ENCODE measurements at places on chromosomes 16 and 17.

- no peak for DNase-seq
Measured at GRCh38 chr17:39484178-39484577, 22.9 kb downstream of the CDK12 start.

- DNase-seq = no peak
Measured at GRCh38 chr16:55264949-55265348, 59.1 kb upstream of the IRX6 start.

GRCh38 chr16:88430524-88431446 is 22.3 kb upstream of the ZFPM1 start:
- DNase-seq = peak; percentile 65

DNA sequence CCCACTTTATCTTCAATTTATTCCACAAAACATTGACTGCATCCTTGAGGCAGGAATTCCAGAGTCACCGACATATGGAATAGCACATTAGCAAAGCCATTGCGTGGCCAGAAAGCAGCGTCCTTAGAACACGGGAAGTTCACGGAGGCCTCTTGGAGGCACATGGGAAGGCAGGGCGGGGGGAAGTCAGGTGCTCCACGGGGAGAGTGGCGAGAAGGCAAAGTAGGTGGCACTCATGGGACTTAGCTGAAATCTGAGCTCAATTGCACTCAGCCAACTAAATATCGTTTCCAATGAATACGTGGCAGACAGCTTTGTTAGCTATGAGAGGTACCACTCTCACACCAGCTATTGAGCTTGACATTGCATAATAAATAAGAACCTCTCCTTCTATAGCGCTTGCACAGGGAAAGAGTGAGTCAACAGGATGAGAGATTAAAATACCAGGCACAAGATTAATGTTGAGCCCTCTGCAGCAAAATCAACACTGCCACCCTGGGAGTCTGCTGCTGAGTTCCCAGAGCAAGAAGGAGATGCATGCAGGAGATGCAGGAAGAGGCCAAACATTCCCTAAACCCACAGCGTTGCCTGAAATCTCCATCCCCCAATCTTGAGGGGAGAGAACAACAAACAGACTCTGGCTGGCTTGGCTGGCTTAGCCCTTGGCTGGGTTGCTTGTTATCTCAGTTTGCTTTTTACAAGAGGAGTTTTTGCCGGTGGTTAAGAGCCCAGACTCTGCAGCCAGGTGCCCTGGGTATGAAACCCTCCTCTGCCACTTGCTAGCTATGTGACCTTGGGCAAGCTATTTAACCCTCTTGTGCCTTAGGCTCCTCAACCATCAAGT is 28.8 kb downstream of the ABCC12 start:
- DNase-seq = no peak

DNA sequence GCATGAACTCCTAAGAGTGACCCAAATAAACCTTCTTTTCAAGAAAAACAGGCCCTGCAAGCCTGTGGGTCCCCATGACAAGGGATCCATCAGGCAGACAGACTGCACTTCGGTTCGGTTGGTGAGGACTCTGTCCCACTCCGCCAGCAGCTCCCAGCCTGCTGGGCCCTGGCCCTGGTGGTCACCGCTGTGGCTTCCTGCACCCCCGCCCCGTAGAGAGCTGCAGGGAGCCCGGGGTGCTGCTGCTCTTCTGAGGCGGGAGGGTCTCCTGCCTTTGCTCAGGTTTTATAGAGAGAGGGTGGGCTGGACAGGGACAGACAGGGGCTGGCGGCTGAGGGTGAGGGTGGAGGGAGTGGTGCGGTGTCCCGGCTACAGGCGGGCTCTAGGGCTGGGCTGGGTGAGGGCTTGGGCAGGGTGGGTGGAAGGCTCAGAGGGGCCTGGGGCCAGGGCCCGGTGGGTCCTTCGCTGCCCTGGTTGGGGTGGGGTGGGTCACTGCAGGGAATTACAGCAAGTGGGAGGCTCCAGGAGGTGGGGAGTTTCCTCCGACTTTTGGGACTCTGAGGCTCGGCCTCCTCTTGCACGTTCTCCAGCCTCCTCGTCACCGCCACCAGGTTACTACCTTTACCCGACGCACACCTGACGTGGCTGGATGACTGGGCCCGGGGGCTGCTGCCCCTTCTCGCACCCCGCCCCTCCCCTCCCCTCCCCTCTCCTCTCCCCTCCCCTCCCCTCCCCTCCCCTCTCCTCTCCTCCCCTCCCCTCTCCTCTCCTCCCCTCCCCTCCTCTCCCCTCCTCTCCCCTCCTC is 90.2 kb upstream of the CBX4 start:
- DNase-seq = no peak

DNA sequence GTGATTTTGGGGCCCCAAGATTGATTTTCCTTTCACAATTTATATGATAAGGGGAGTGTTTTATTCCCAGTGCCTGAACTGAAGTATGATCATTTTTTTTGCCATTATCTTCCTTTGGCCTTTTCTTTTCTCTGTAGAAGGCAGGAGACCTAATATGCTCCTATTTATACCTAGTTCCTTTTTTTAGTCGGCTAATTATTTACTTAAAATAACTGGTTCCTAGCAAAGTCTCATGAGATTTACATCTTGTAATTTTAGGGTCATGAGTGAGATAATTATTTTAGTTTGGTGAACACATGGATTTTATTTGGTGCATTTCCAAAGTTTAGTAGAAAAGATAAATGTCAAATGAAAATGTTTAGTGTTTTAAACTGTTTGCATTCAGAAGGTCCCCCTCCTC is 24.8 kb downstream of the SEC14L1 start:
- no peak for DNase-seq

GRCh38 chr16:58502217-58502921 is 2.4 kb downstream of the NDRG4 start:
- DNase-seq = no peak

DNA sequence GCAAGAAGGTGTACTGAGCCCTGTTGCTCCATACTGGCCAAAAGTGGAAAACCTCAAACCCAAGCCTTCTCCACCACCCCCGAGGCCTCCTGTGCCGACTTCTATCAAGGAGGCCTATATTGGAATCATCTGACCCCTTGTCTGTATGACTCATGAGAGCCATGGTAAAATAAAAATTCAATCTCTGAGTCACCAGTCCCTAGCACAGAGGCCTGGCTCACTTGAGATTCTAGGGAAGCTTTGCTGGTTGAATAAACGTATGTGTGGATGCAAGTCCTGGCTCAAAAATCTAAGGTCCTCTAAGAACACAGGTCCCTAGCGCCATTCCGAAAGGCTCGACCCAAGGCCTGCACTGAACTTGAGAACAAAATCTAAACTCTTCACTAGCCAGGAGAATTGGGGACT is 15.0 kb downstream of the NSMCE1 start:
- no peak for DNase-seq

DNA sequence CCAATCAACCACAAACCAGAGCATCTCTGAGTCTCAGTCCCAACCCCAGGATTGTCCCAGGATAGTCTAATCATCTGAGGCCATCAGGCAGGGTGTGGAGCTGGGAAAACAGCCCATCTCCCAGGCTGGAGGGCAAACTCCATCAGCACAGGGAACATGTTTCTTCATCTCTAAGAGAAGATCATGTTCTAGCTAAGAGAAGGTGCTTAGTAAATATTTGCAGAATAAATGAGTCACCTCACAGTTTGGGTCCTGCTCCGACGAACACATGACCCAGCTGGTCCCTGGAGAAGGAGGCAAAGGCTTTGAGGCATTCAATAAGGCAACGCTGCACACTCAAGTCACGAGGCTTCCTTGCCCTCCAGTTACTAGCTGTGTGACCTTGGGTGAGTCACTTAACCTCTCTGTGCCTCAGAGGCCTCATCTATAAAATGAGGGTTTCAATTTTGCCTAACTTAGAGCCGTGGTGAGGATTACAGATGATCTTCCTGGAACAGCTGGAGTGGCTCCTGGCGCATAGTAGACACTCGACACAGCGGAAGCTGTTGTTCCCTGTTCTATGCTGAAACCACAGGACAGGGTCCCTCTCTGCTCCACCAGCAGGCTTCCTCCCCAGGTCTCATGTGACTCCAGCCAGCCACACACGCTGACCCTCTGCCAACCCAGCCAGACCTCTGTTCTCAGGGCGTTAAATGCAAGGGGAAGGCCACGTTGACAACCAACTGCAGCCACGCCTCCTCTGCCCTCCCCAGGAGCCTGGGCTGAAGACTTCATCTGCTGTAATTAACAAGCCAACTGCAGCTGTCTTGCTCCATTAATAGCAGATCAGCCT is 10.3 kb upstream of the RPL38 start:
- DNase-seq = no peak

DNA sequence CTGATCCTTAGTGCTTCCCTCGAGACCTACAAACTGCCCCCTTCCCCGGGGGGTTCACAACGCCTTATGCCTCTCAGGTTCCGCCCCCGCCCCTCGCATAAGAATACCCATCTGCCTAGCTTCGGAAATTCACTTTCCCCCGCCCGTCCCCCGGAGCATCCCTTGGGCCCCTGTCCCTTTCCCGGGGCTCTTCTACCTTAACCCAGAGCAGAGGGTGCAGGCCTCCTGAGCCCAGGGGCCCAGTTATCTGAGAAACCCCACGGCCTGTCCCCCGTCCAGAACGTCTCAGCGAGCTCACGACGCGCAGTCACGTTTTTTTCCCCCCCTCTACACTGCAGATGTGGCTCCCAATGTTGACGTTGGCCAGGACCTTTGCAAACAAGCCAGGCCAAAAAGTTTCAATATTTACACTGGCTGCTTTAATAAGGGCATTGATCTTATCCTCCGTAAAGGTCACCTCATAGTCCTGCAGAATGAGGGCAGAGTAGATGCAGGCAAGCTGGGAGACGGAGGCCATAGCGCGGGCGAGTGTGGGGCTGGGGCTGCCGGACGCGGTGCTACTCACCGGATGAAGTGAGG is 1.4 kb upstream of the NBR1 start:
- no peak for DNase-seq

GRCh38 chr17:77312786-77313599 is 172.2 kb downstream of the SEC14L1 start:
- DNase-seq = no peak

GRCh38 chr16:69179328-69180010 is 7.5 kb upstream of the SNTB2 start:
- DNase-seq = no peak

DNA sequence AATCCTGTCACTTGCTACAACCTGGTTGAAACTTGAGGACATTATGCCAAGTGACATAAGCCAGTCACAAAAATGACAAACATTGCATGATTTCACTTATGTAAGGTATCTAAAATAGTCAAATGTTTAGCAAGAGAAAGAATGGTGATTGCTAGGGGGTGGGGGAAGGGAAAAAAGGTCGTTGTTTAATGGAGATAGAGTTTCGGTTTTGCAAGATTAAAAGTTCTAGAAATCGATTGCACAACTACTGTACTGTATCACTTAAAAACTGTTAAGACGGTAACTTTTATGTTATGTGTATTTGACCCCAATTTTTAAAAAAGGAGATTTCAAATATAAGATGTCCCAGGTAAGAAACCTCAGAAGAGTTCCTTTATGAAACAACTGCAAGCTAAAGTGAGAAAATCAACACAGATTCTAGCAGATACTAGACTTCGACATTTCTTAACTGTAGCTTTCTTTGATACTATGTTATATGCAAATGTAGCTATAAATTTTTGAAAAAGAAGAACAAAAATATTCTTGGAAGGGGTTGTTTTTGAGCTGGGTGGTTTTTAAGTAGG is 5.9 kb downstream of the MEOX1 start:
- no peak for DNase-seq

GRCh38 chr16:35733278-35733965 is 2274.0 kb downstream of the TP53TG3F start:
- no peak for DNase-seq

DNA sequence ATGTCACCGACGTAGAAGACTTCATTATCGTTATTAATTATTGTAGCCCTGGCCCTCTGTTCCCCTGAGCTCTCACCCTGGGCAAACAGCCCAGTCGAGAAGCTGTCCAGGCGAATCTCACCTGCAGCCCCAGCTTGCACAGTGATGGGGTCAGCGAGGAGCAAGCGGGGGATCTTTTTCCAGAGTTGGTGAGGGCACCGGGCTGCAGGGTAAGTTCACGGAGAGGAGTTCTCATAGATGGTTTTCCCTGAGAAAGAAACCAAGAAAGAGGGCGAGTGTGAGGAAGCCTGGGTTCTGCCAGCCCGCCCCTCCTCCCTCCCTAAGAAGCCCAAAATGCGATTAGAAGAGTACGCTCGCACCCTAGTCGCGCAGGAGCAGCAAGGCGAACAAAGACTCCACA is 436 bp downstream of the SPAG5 start:
- DNase-seq = no peak

DNA sequence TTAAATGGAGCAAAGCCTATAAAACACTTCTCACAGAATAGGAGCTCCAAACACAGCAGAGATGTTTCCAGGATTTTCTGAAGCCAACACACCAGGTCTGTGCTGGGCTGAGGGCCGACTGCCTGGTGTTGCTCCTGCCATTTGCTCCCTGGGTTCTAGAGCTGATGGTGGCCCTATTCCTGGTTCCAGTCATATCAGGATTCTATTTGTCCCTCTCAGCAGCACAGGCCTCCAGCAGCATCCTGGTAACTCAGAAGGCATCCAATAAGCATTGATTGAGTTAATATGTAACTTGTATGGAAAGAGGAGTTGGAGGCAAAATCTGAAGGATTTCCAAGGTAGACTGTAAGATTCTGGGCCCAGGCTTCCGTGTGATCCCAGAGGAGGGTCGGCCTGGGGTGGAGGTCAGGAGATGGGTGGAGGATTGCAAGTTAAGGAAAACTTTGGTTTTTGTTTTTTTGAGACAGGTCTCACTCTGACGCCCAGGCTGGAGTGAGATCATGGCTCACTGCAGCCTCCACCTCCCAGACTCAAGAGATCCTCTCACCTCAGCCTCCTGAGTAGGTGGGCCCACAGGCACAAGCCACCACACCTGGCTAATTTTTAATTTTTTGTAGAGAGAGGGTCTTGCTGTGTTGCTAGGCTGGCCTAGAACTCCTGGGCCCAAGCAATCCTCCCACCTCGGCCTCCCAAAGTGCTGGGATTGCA is 5.7 kb downstream of the NUPR1 start:
- DNase-seq = no peak

- no peak for DNase-seq
Measured at GRCh38 chr17:47999582-47999981, 28.7 kb downstream of the CDK5RAP3 start.

DNA sequence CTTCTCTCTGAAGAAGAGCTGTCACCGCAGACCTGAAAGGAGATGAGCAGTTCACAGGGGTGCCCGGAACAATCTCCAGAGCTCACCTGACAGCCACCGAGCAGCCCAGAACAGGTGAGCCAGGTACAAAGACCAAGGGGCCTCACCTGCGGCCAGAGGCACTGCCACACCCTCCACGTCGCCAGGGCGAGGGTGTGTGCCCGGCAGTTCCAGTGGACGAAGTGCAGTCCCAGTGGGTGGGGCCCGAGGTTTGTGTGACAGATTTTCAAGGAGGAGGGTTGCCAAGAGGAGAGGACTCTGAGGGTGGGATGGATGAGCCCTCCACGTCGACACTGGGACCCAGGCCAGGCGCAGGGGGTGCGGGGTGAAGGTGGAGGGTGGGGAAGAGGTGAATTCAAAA is 61.7 kb downstream of the SMPD3 start:
- no peak for DNase-seq

Data from activated T-cell treated with anti-CD3 and anti-CD28 coated beads, Interleukin-2, amount 50 U/mL, for 1 hour (primary cell).